ENCODE measurements at places on chromosomes 11 and 22. TPM values are rescaled to one million over a fixed set of nuclear protein-coding genes. Genes with fewer than 3 reads are reported as not detected.
A peak's percentile ranks its signal among the peaks of the same experiment; 100 is the strongest.

GRCh38 chr11:88552379-88553062 lies 215.0 kb upstream of the CTSC start:
- H3K4me3 ChIP-seq: no peak overlapping the region
- no peak overlapping the region for H3K27ac ChIP-seq
- no peaks in the 10 kb centered on the region for H3K4me1 ChIP-seq
- no peaks in the 10 kb centered on the region for H3K36me3 ChIP-seq

DNA sequence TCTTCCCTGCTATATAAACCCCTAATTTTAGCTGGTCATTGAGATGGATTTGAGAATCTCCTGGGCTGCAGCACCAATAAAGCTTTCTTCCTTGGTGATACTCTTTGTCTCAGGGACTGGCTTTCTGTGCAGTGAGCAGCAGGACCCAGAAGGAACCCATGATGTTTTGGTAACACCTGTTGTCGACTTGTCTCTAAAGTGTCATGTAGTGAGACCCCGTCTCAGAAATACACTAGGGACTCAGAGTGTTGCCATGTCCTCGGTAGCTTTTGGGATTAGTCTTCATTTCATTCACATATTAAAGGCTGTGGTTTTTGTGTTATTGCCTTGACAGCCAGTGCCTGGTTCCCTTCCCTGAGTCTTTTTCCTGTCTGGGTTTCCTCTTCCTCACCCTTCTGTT lies 1078.7 kb downstream of the TBC1D22A start:
- H3K4me3 ChIP-seq: no peak overlapping the region
- no peak for DNase-seq
- H3K27ac ChIP-seq: no peak overlapping the region
- no peaks in the 10 kb centered on the region for H3K4me1 ChIP-seq
- peaks cover 36% of the 10 kb centered on the region for H3K27me3 ChIP-seq

GRCh38 chr11:7525424-7525823 lies 11.6 kb downstream of the PPFIBP2 start:
- H3K4me3 ChIP-seq: no peak overlapping the region
- H3K36me3 ChIP-seq: no peaks in the 10 kb centered on the region
- H3K27ac ChIP-seq: no peak overlapping the region
- H3K27me3 ChIP-seq: no peaks in the 10 kb centered on the region
- H3K4me1 ChIP-seq: no peaks in the 10 kb centered on the region

GRCh38 chr11:110172468-110173065 lies 79.4 kb downstream of the ZC3H12C start:
- H3K36me3 ChIP-seq: no peaks in the 10 kb centered on the region
- H3K27ac ChIP-seq: no peak overlapping the region
- H3K4me1 ChIP-seq: peaks cover 45% of the 10 kb centered on the region
- peak; percentile 45 for DNase-seq
- H3K27me3 ChIP-seq: no peaks in the 10 kb centered on the region

GRCh38 chr11:10650166-10650565 lies 43.4 kb downstream of the IRAG1 start:
- DNase-seq: peak; percentile 91
- no peak overlapping the region for H3K4me3 ChIP-seq
- H3K27me3 ChIP-seq: no peaks in the 10 kb centered on the region
- H3K36me3 ChIP-seq: no peaks in the 10 kb centered on the region
- peaks cover 76% of the 10 kb centered on the region for H3K4me1 ChIP-seq
- H3K27ac ChIP-seq: peak overlapping the region; percentile 92

- no peaks in the 10 kb centered on the region for H3K4me1 ChIP-seq
- no peak for DNase-seq
- no peaks in the 10 kb centered on the region for H3K27me3 ChIP-seq
- H3K27ac ChIP-seq: no peak overlapping the region
These were observed 101.6 kb downstream of the COMMD9 start for GRCh38 chr11:36187622-36188021.

DNA sequence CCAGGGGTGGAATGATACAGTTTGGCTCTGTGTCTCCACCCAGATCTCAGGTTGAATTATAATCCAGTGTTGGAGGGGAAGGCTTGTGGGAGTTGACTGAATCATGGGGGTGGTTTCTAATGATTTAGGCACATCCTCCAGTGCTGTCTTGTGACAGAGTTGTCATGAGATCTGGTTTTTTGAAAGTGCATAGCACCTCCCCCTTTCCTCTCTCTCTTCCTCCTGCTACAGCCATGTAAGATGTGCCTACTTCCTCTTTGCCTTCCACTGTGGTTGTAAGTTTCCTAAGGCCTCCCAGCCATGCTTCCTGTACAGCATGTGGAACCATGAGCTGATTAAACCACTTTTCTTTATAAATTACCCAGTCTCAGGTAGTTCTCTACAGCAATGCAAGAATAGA lies 45.1 kb downstream of the THAP12 start:
- no peak for DNase-seq
- H3K27me3 ChIP-seq: no peaks in the 10 kb centered on the region
- no peaks in the 10 kb centered on the region for H3K36me3 ChIP-seq
- H3K4me1 ChIP-seq: no peaks in the 10 kb centered on the region
- no peak overlapping the region for H3K4me3 ChIP-seq

GRCh38 chr22:22527312-22527711 lies 7.2 kb upstream of the ZNF280A start:
- no peak overlapping the region for H3K27ac ChIP-seq
- no peaks in the 10 kb centered on the region for H3K36me3 ChIP-seq
- DNase-seq: no peak
- no peaks in the 10 kb centered on the region for H3K4me1 ChIP-seq

DNA sequence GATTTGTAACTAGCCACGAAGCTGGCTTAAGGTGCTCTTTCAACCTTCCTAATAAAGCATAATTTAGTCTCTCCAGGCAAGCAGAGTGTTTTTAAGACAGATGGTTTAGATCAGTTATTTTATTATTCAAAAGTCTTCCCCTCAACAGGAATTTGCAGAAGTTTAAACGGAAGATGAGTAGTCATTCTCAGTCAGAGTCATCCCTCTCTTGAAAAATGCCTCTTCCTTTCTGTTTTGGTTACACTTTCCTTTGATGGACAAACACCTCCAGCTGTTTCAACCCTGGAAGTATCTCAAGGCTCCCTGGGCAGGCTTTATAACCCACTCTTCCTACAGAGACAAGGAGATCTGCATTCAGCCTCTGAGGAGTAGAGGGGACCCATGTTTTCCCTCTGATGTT lies 60.3 kb upstream of the POU2AF2 start:
- no peaks in the 10 kb centered on the region for H3K36me3 ChIP-seq
- no peaks in the 10 kb centered on the region for H3K27me3 ChIP-seq
- H3K4me1 ChIP-seq: no peaks in the 10 kb centered on the region

DNA sequence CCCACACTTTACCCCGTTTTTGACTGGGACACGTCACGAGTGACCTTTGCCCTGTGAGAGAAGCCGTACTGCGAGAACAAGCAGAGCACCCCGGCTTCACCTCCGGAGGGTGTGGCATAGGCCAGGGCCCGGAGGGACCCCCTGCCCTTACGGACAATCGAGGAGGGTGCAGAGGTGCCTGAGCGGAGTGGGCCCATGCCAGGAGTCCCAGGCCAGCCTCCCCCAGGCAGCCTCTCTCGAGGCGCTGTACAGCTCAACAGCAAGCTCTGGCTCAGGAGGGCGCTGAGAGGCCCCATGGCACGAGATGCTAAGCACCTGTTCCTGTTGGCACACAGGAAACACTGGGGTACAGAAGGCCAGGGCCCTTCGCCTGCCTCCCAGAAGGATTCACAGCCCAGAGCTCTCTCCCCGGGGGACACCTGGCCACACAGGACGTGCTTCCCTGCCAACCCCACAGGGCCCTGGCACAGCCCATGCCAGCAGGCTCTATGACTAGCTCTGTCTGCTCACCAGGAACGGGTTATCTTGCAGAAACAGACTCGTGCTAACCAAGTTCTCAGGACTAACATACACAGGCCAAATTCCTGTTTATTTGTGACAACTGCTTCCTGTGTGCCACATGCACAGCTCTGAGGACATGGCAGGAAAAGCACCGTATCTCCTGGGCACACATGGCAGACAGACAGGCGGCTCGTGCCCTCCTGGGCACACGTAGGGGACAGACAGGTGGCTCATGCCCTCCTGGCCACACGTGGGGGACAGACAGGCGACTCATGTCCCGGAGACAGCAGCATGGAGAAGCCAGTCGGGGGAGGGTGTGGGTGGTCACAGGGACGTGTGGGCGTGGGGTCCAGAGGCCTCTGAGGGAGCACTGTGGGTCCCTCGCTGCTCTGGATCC lies 11.6 kb downstream of the TOLLIP start:
- DNase-seq: no peak
- no peak overlapping the region for H3K27ac ChIP-seq
- no peaks in the 10 kb centered on the region for H3K4me1 ChIP-seq
- H3K4me3 ChIP-seq: no peak overlapping the region
- no peaks in the 10 kb centered on the region for H3K27me3 ChIP-seq
- no peaks in the 10 kb centered on the region for H3K36me3 ChIP-seq

DNA sequence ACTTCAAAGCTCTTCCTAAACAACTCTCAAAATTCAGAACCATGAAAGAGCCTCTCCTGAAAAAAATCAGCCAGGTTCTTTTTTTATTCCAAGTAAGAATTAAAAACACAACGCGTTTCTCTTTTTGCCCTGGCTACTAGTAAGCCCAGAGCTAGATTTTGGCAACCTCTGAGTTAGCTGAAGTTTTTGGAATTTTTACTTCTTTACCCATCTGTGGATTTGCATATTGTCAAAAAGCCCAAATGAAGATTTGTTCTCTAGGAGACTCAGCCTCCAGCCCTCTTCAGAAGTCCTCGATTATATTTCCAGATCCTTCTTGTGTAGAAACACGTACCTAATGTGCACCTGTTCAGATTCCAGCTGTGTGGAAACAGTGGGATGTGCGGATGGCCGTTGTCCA lies 517.9 kb downstream of the TBC1D22A start:
- DNase-seq: no peak
- H3K27ac ChIP-seq: no peak overlapping the region
- no peaks in the 10 kb centered on the region for H3K4me1 ChIP-seq
- peaks cover 36% of the 10 kb centered on the region for H3K27me3 ChIP-seq

GRCh38 chr22:46815896-46816731 lies 53.7 kb downstream of the TBC1D22A start:
- no peak overlapping the region for H3K4me3 ChIP-seq
- H3K4me1 ChIP-seq: peaks cover 9% of the 10 kb centered on the region
- H3K27me3 ChIP-seq: no peaks in the 10 kb centered on the region
- no peak overlapping the region for H3K27ac ChIP-seq
- no peaks in the 10 kb centered on the region for H3K36me3 ChIP-seq
- DNase-seq: peak; percentile 47

DNA sequence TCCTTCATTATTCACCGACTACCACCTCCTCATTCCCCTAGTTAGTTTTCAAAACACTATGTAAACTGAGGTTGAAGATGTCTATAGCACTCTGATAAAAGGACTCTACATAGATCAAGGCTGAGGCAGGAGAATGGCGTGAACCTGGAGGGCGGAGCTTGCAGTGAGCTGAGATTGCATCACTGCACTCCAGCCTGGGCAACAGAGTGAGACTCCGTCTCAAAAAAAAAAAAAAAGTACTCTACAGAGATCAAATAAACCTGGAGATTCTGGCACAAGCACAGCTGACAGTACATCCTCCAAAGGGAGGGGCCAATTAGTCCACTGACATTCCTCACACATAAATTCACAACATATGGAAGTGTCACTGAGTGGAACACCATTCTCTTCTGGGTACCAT lies 31.0 kb downstream of the TSG101 start:
- peaks cover 7% of the 10 kb centered on the region for H3K36me3 ChIP-seq
- no peak overlapping the region for H3K27ac ChIP-seq
- H3K27me3 ChIP-seq: no peaks in the 10 kb centered on the region
- H3K4me1 ChIP-seq: no peaks in the 10 kb centered on the region
- DNase-seq: no peak

DNA sequence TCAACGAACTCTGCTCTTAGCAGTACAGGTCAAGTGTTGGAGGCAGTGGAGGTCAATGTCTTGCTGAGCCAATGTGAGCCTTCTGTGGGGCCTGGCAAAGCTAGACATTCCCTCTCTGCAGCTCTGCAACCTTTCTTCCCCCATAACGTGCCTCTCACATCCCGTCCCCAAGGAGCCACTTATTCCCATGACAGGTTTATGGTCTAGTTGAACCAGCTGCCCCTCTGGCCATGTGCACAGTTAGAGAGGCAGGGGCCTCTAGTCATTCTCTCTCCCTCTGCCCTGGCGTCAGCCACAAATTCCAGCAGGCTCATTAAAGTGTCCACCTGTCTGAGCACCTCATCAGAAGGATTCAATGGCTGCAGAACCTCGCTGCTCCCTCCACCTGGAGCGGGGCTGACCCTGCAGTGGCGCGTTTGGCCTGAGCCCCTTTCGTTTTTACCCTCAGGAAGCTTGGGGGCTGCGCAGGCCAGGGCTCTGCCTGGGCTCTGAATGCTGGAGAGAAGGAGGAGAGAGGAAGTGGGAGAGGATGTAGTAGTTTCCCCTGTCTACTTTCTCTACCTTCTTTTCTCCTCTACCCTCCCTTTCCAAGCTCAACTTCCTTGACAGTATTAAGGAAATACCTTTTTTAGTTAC lies 302.1 kb upstream of the B3GAT1 start:
- no peak for DNase-seq
- no peak overlapping the region for H3K4me3 ChIP-seq
- no peaks in the 10 kb centered on the region for H3K36me3 ChIP-seq
- H3K4me1 ChIP-seq: no peaks in the 10 kb centered on the region
- H3K27me3 ChIP-seq: no peaks in the 10 kb centered on the region

GRCh38 chr11:132311703-132312102 lies 941.3 kb downstream of the NTM start:
- H3K4me1 ChIP-seq: no peaks in the 10 kb centered on the region
- no peak overlapping the region for H3K4me3 ChIP-seq
- DNase-seq: no peak
- no peaks in the 10 kb centered on the region for H3K36me3 ChIP-seq

DNA sequence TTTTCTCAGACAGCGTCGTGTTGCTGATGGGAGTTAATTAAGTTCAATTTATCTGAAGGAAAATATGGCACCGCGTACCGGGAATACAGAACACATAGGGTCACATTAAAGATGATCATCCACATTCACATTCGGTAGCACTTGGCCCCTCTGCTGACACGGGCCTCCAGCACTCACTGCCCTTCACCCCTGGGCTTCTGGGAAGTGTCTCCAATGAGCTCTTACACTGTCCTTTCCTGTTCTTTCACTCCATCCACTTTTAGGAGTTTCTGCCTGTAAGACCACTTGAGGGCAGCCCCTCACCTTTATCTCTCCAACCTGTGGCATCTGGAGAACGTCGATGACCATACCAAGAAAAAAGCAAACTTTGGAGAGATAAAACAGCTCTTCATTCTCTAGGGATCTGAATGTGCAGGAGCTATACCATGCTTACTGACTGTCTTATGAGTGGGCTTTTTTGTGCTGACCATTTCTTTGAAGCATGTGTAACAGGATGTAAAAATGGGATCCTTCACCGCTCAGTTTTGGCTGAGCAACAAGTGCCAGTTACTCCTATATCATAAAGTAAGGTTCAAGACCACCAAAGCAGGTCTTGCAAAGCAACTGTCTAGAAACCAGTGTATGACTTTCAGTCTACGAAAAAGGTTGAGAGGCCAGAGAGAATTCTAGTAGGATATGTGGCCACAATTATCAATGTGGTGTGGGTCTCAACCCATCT lies 1.1 kb upstream of the SERGEF start:
- no peaks in the 10 kb centered on the region for H3K4me1 ChIP-seq
- no peak for DNase-seq
- peak overlapping the region; percentile 64 for H3K4me3 ChIP-seq
- H3K27me3 ChIP-seq: peaks cover 14% of the 10 kb centered on the region
- no peak overlapping the region for H3K27ac ChIP-seq

The FAM227A gene
- total RNA-seq: 3.8 TPM

The ABTB2 gene
- 46.3 TPM for total RNA-seq

The FAM83F gene
- total RNA-seq: not detected

The SMC1B gene
- not detected for total RNA-seq

The BIRC3 gene
- 2.5 TPM for total RNA-seq

The FERMT3 gene
- 99.4 TPM for total RNA-seq

The C1QTNF6 gene
- total RNA-seq: 8.6 TPM

The KIAA1671 gene
- total RNA-seq: 15.0 TPM

The PDGFB gene
- total RNA-seq: 0.09 TPM

The RAB36 gene
- total RNA-seq: 4.9 TPM

The SWAP70 gene
- total RNA-seq: 21.1 TPM

The BRSK2 gene
- total RNA-seq: 2.2 TPM

Data from A673 (cell line).